ENCODE measurements at places on chromosomes 2 and 18. TPM values are rescaled to one million over a fixed set of nuclear protein-coding genes. Genes with fewer than 3 reads are reported as not detected.
A peak's percentile ranks its signal among the peaks of the same experiment; 100 is the strongest.

DNA sequence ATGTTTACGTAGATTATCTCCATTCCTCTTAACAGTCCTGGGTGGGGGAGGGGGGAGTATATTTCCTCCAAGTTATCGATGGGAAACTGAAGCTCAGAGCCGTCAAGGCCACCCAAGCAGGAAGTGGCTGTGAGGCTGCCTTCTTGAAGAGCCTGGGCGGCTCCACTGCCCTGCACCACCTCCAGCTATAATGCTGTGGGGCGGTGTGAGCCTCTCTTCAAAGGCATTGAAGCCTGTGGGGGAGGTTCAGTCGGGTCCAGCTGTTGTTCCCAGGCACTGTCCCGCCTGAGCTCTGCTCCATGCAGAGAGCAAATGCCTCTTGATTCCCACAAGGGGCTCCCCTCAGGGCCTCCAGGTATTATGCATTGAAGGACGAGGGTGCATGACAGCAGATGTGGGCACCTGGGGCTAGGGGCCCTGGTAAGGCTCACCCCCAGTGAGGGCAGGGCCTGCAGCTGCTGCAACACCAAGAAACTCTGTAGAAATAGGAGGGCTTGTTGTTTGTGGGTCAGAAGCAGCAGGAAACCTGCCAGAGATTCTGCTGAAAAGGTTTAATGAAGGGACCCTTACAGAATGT lies 29.5 kb upstream of the LAPTM4A start:
- no peak for DNase-seq

The EDAR gene
- 0.20 TPM for total RNA-seq

DNA sequence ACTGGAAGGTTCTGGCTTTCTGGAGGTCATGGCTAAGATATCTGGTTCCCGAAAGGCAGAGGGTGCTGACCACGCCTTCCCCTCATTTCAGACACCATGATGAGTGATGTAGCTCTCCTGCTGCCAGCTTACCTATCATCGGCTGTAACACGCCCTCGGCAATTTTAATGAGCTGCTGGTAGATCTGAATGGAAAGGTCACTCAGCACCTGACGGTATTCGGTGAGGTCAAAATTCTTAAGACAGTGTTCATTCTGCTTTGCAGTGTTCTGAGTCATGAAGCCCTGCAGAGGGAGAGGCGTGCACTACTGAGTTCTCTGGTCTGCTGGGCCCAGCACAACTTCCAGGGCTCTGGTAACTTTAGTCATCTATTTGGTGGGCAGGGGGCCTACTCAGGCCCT lies 25.7 kb upstream of the ACAA2 start:
- DNase-seq, result no peak

The LHCGR gene
- not detected for total RNA-seq

The SERPINB12 gene
- total RNA-seq, result not detected

DNA sequence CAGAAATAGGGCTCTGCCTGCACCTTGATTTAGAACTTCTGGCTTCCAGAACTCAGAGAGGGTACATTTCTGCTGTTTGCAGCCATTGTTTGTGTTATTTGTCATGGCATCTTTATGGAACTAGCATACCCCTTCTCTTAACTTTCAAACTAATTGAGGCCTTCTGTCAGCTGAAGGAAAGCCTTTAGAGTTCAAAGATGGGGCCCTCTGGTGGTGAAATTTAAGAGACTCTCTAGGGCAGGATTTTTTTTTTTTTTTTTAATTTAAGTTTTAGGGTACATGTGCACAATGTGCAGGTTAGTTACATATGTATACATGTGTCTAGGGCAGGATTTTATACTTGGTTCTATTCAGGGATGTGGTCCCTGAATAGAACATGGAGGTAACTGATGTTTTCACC lies 260.6 kb upstream of the LINC00305 start:
- no peak for DNase-seq

GRCh38 chr2:165889798-165890197 lies 63.8 kb downstream of the TTC21B start:
- DNase-seq, result no peak

The ASXL3 gene
- 1.3 TPM for total RNA-seq

DNA sequence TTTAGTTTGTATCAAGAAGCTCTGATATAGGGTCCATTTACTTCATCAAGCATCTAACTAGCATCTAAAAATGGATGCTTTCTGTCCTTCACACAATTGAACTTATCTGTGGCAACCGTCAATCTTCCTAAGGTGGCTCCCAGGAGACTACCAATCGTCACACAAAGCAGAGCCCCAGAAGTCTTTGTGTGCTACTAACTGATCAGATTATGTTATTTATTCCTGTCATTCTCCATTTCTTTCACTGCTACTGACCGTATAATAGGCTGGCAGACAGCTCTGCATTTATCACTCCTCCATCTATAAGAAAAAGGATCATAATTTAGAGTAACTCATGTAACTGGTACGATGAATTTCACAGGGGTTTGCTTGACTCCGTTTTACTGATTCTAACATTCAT lies 585.0 kb upstream of the NXPH2 start:
- no peak for DNase-seq

DNA sequence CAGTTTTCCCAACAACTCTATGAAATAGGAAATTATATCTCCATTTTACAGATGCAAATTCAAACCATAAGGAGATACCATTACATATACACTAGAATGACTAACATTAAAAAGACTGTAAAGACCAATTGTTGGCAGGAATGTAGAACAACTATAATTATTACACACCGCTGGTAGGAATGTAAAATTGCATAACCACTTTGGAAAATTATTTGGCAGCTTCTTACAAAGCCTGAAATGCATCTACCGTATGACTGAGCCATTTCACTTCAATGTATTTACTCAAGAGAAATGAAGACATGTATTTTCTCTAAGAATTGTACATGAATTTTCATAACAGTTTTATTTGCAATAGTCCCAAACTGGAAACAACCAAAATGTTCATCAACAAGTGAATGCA lies 189.1 kb upstream of the BCL2L11 start:
- DNase-seq, result no peak

- no peak for DNase-seq
These were observed 57.3 kb upstream of the SIX3 start for GRCh38 chr2:44884231-44884630.

DNA sequence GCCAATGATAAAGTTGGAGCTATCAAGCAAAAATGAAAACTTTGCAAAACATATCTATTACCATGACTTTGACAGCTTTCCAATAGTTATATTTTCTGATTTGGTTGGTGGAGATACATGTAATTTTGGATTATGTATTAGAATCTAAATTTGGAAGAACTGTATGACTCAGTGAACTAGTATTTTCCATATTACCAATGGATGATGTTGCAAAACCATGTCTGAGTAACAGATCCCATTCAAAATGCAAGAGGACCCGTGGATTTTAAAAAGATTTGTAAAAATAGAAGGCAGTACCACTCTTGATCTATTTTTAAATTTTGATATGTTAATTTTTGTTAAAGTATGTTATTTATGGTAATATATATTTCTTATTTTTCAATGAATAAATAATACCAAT lies 83.0 kb downstream of the TAF4B start:
- DNase-seq, result no peak

GRCh38 chr2:10039658-10040410 lies 3.5 kb upstream of the KLF11 start:
- DNase-seq, result no peak

- DNase-seq, result no peak
These were observed 11.8 kb downstream of the SLC3A1 start for GRCh38 chr2:44286884-44287638.

The FOXD4L1 gene
- total RNA-seq, result 0.78 TPM

The FIGN gene
- total RNA-seq, result 6.5 TPM

DNA sequence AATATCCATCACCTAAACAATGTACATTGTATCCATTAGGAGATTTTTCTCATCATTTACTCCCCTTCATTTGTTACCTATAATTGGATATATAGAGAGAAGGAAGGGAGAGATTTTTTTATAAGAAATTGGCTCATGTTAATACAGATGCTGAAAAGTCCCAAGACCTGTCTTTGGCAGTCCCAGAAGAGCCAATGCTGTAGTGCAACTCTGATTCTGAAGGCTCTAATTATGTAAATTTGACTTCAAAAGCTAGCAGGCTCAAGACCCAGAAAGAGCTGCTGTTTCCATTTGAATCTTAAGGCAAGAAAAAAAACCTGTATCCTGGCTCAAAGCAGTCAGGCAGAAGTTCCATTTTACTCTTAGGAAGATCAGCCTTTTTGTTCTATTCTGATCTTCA lies 1245.5 kb upstream of the FAM98A start:
- DNase-seq, result no peak

The MYO3B gene
- total RNA-seq, result 0.17 TPM

- DNase-seq, result no peak
These were observed 83.0 kb upstream of the HNRNPA3 start for GRCh38 chr2:177129610-177130009.

GRCh38 chr2:56263876-56264275 lies 80.1 kb downstream of the CCDC85A start:
- DNase-seq, result no peak

The AQP12B gene
- total RNA-seq, result not detected

The ABHD1 gene
- total RNA-seq, result 0.35 TPM

The PARD6G gene
- total RNA-seq, result 6.5 TPM

GRCh38 chr18:76633588-76634269 lies 138.7 kb upstream of the ZNF516 start:
- DNase-seq, result no peak

GRCh38 chr2:100606726-100607343 lies 44.0 kb downstream of the PDCL3 start:
- DNase-seq, result peak; percentile 40

The CABYR gene
- total RNA-seq, result 1.1 TPM

DNA sequence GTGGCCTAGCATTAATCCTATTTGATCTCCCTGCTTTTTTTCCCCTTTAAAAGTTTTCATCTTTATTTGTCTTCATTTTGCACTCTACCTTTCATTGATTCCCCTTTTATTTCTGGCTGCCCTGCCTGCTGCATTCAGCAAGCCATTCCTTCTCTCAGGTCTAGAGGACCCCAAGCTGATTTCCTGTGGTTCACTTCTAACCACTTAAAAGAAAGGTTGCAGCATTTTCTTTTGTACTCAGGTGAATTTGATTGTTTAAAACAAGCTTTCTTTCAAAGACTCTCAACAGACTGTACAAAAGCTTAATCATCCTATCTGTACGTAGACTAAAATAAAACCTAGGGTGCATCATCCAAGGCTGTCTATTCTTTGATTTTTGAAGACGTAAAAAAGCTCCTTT lies 160.3 kb downstream of the CSRNP3 start:
- DNase-seq, result no peak

The DNAJC5G gene
- not detected for total RNA-seq

- no peak for DNase-seq
These were observed 80.4 kb downstream of the LPIN2 start for GRCh38 chr18:2932247-2933181.

Measured in upper lobe of right lung (tissue), 1 donor.